ENCODE measurements at places on chromosomes 6 and 20.

- no peak for DNase-seq
Measured at GRCh38 chr20:56801971-56802755, 173.1 kb downstream of the TFAP2C start.

- DNase-seq: no peak
Measured at GRCh38 chr6:160999516-160999915, 7.9 kb downstream of the MAP3K4 start.

- DNase-seq: no peak
Measured at GRCh38 chr20:19090332-19090731, 122.1 kb upstream of the SLC24A3 start.

DNA sequence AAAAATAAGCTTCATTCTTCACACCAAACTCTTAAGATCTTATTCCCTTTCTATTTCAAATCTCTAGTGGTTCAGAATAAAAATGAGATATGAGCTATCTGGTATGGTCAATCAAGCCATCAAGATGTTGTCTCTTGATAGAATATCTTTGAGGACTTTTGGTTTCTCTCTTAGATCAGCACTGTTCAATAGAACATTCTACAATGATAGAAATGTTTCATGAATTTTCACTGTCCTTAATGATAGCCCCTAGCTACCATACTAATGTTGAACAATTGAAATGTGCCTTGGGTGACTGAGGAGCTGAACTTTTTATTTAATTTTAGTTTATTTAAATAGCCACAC, 24.1 kb upstream of the HINT3 start:
- no peak for DNase-seq

DNA sequence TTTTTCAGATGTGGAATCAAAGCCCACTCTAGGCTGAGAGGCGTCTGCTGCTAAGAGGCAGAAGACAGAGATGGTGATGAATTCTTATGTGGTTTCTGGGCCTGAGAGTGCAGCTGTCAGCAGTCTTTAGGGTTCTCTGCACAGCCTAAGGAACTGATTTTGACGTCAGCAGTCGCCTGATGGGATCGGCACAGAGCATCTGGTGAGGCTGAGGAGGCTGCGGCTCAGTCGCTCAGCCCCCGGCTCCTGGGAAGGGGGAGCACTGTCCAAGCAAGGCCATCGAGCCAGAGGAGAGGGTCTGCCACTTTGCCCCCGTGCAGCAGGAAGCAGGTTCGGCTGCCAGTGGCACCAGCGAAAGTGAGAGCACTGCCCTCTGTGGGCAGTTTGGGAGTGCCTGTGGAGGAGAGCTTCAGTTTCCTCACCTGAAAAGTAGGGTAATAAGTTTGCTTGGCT, 92.5 kb downstream of the TCP11 start:
- DNase-seq: no peak

GRCh38 chr20:63544958-63545516, 2.5 kb downstream of the SRMS start:
- no peak for DNase-seq
